NCI-H748 treated with DMSO at 0.1 percent for 48 hours (cell line): ENCODE measurements at places on chromosomes 16 and 17.

DNA sequence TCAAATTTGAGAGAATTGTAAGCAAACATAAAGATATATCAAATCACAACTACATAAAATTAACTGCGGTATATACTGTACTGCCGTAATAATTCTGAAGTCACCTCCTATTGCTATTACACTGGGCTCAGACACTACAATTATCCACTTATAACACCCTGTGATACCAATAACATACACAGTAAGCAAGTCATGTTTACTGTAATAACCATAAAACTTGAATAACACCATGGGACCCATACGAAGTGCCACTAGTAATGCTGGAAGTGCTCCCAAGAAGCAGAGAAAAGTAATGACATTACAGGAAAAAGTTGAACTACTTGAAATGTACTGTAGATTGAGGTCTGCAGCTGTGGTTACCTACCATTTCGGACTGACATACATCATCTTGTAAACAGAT, 24.0 kb downstream of the CMC2 start:
- DNase-seq, result no peak

GRCh38 chr16:11799509-11800381, 2.7 kb upstream of the ZC3H7A start:
- DNase-seq, result no peak

DNA sequence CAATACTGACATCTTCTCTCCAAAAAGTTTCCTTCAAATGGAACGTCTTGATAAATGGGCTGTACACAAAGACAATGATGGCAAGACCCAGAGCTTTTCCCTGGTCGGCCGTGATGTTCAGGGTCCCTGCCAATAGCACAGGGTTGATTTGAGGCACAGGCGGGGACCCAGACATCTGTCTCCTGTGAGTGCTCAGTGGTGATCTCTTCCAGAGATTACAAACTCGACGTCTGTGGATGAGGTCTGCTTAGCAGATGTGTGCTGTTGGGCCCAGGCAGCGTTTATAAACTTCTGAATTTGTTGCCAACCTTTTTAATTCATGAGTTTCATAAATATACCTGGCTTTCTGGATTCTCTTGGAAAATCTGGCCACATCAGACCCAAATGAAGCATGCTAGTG, 14.9 kb downstream of the CPPED1 start:
- DNase-seq, result no peak

GRCh38 chr17:57174591-57174990, 81.7 kb upstream of the MSI2 start:
- DNase-seq, result no peak

DNA sequence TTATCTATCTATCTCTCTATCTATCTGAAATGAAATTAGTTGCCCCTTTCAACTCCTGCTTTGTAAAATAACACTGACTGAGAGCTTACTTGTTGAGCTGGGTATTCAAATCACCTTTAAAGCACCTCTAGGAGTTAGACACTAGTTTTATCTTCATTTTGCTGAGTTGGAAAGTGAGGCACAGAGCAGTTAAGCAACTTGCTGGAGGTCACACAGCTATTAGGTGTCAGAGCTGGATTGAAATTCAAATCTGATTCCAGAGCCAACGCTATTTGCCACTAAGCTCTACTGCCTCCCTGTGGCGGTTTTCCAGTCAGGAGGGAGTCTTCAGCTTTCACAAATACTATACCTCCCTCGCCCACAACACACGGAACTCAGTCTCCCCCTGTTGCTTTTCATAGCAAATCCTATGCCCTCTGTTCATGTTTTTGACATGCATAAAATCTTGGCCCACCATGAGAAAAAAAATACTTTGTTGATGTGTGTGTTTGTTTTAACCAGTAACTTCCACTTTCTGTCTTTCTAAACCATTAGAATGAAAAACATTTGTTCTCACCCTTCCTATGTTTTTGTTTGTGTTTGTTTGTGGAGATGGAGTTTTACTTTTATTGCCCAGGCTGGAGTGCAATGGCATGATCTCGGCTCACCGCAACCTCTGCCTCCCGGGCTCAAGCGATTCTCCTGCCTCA, 74.8 kb upstream of the SMURF2 start:
- no peak for DNase-seq
